GM23248 (cell line): ENCODE measurements at places on chromosomes 3 and 15.

GRCh38 chr3:101720851-101721840, 3.3 kb upstream of the CEP97 start:
- DNase-seq: peak; percentile 64

DNA sequence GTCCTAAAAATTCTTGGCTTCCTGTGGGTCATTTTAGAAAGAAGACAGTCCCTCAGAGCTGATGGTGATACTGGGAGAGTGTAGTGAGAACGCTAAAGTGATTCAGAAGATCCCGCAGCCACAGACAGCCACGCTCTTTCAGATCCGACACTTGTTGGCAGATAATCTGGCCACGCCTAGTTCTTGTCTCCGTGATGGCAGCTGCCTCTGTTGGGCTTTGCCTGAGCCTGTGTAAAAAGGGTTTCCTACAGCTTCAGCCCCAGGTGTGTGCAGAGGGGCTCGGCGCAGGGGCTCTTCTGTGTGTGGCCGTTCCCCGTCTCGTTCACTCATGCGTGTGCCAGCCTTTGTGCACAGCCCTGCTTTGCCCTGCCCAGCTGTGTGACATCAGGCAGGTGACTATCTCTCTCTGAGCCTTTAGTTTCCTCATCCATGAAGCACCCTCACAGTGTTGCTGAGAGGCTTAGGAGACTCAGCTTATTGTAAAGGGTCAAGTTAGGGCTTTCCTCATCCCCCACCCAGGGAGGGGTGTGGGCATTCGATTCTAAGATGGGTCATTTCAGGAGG, 6.3 kb downstream of the IRAK2 start:
- no peak for DNase-seq

DNA sequence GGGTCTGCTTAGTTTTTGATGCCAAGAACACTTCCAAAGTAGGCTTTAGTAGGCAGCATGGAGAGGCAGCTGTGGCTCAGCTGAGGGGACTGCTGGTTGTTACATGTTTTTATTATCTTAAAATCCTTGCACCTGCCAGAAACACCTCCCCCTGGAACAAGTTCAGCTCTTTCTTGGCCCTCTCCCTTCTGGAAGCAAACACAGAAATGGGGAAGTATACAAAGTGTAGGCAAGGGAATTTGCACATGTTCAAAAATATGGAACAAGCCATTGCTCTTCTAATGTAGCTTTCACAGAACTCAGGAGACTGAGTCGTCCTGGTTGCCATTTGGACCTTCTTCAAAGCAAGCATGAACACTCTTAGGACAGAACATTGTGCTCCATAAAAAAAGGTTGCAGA, 169.1 kb upstream of the SEMA6D start:
- DNase-seq: no peak

- DNase-seq: no peak
Measured at GRCh38 chr3:32708672-32709283, 23.8 kb downstream of the CNOT10 start.

GRCh38 chr3:134600685-134601463, 49.9 kb downstream of the KY start:
- DNase-seq: peak; percentile 87

DNA sequence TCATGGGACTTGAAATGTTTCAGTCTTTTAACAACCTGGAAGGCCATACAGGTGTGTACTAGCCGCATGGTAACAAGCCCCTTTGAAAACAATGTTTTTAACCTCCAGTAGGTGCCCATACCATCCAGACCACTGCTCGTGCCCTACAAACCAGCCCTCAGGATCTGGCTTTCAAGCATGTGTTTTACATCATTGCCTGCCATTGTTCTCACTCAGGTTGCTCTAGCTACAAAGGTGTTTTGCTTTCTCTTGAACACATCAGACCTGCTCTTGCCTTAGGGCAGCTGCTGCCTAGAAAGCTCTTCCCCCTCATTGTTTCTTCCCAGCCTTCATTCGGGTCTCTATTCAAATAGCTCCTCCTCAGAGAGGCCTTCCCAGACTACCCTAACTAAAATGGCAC, 32.3 kb upstream of the MAP3K13 start:
- DNase-seq: no peak

DNA sequence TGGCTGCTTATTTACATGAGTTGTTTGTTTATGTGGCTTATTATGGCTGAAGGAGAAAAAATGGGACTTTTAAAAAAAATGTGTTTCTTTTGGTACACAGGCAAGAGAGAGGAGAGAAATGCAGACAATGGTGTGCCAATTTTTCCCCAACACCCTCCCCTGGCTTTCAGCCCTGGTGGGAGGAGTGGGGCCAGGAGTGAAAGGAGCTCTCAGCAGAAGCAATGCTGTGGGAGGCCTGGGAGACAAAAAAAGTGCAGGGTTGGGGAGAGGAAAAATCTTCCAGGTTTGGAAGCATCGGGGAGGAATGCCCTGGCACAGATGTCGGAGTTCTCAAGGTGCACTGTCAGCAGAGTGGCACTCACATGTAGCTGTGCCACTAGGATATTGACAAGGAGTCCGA, 117.7 kb upstream of the FOXB1 start:
- DNase-seq: no peak

DNA sequence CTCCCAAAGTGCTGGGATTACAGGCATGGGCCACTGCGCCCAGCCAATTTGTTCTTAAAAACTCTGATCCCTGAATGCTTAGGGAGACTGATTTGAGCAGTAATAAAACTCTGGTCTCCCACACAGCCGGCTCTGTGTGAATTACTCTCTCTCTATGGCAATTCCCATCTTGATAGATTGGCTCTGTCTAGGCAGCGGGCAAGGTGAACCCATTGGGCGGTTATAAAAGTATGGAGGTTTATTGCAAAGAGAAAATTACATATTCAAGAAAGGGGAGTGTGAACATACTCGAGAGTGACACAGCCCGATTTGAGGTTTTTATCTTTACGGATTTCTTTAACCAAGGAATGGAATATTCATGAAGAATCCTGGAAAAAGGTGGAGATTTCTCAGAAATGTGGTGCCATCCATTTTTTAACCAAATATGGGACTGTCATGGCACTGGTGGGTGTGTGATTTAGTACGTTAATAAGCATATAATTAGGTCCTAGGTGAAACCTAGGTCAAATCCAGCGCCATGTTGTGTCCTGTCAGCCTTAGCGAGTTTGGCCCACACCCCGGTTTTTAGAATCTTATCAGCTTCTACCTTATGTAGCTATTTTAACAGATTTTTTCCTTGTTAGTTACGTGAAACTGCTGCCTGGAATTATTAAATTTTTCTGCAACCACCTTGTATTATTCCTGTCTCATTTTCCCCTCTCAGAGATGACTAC, 7.2 kb upstream of the GMPS start:
- no peak for DNase-seq

- DNase-seq: peak; percentile 60
Measured at GRCh38 chr3:49803465-49804140, 542 bp downstream of the INKA1 start.

DNA sequence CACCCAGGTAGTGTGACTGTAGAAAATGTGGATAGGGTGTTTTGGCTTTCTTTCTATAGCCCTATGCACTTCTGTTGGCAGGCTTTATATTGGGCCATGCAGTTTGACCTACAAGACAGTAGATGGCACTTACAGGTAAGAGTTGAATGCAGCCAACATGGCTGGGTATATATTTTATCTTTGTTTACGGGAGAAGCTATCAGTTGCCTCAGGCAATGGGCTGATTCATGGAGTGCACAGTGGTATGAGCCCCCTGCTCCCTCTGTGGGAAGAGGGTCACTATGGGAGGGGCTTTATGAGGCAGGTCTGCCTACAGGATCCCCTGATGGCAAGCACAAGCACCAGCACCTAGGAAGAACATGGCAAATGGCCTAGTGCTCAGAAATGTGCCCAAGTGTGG, 301.2 kb upstream of the CDIN1 start:
- peak; percentile 14 for DNase-seq

DNA sequence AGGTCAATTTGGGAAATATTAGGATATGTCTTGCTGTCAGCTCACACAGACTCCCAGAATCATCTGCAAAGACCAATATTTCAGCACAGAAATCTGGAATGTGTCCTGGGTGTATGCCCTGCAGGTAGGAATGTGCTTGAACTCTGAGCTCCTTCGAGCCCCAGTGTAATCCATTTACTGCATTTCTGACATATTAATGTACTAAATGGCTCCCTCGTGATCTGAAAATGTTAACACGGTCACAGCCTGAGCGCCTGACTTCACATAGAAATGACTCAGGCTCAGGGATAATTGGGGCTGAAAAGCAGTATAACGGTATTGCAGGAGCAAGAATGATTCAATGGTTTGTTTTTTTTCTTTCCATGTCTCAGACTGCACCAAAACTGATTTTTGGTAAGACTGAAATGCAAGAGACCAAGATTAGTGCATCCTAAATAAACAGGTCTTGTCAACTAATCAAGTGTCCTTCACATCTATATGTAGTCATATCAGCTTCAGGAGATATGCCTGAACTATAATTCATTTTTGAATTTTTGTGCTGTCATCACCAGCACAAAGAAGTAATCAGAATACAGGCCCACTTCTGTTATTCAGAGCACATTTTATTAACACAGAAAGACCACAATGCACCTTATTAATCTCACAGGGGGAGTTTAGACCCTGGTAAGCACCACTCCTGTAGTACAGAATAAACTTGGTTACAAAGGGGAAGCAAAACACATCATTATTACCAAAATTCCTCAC, 49.8 kb downstream of the DCLK3 start:
- peak; percentile 91 for DNase-seq

DNA sequence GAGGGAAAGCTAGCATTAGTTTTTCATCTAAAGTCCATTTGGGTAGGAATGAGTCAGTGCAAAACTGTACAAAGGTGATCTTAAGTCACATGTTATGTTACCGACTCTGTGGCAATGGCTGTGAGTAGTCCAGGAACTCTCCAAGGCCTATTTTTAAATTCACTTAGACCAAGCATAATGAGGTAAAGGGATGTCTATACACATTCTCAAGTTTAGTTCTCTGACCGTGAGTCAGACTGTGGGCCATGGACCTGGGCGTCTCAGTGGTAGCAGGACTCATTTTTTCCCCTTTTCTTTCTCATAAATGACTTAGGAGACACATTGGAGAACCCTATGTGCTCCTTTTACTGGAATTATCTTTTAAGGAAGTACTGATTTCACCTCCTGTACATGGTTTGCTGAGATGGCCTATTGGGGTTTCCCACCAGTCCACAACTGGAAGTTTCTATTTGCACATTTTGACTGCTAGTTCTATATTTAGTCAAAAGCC, 488.7 kb upstream of the TPRG1 start:
- DNase-seq: peak; percentile 96

DNA sequence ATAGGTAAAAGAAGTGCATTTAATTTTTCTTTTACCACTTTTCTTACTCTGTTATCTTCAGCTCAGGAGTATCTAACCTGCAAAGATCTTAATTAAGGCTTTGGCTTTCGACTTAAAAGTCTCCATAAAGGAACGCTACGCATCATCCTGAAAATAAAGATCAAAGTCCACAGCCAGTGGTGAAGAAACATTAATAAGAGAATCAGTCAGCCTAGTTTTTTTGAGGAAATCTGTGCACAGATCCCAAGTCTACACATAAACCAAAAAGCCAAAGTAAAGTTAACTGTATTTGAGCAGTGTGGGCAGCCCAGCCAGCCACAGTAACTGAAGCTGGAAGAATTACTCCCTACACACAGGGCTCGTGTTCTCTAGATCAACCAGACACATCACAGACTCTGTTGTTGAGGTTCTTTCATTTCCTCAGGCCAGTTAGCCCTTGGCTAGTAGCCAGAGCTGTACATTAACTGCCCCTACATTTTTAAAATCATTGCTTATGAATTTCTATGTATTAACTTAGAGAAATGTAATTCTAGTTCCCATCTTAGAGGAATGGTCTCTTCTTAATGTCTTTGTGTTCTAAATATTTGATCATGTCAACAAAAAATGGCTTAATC, 6.9 kb downstream of the LRRC2 start:
- DNase-seq: no peak

- peak; percentile 98 for DNase-seq
Measured at GRCh38 chr15:45198337-45199135, 10.8 kb upstream of the SHF start.

DNA sequence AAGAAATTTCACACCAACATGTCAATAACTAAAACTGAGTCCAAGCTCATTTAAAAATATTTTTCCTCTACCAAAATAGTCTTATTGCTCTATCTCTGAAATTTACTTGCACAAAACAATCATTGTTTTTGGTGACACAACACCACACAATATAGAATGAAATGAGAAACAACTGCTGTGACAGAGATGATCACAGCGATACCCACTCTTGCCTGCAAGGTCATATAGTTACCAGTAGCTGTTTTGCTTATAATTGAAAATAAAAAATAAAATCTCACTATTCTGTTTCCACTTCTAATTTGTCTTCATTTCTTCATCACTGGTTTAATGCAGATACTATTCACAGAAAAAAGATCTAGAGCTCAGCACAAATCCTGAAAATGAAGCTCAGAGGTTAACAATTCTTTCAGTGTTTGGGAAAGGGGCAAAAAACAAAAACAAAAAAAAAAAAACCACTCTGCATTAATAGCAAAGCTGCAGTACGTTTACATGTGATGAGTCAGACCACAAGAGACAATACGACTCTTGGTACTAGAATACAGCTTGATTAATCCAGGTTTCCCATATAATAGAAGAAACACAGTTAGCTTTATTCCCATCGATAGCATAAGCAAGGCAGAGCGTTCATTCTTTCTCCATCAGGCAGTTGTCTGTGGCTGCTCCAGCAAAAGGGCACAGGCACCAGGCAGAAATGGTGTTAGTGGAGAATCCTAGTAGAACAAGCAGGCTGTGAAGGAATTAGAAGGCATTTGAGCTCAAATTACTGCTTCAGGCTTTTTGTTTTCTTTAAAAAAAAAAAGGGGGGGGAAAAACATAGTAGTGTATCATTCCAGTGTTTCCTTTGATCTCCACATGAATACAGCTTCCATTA, 773 bp downstream of the ANKRD28 start:
- DNase-seq: peak; percentile 89

- DNase-seq: peak; percentile 75
Measured at GRCh38 chr3:157130467-157131251, 29.3 kb downstream of the CCNL1 start.

DNA sequence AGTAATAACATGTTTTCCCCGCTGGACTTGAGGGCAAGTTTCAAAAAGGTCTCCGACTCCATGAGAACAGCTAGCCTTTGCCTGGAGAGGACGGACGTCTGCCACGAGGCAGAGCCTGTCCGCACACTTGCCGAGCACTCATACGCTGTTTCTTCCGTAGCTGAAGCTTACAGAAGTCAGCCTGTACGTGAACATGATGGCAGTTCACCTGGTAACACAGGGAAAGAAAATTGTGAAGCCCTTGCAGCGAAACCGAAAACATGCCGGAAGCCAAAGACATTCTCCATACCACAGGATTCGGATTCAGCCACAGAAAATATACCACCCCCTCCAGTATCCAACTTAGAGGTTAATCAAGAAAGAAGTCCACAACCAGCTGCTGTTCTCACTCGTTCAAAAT, 43.9 kb upstream of the RASA2 start:
- DNase-seq: no peak

- DNase-seq: peak; percentile 28
Measured at GRCh38 chr3:57752307-57752706, 3.8 kb upstream of the SLMAP start.

GRCh38 chr3:128187495-128187894, 34.2 kb downstream of the EEFSEC start:
- DNase-seq: no peak

DNA sequence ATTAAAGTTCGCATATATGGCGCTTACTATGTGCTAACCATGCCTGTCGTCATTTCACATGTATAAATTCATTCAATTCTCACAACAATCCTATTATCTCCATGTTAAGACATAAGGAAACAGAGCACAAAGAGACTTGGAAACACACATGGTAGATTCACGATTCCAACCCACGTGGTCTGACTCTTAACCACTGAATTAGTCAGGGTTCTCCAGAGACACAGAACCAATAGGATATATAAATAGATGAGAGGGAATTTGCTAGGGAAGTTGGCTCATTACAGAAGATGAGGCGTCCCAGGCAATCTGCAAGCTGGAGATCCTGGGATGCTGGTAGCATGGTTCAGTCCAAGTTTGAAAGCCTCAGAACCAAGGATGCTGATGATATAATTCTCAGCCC, 765.3 kb downstream of the TBL1XR1 start:
- DNase-seq: peak; percentile 54
